ENCODE measurements at places on chromosomes 11 and 22. TPM values are rescaled to one million over a fixed set of nuclear protein-coding genes. Genes with fewer than 3 reads are reported as not detected.

Gene RAB39A
- not detected for total RNA-seq

Gene OR4C12
- not detected for total RNA-seq

Gene GPR152
- not detected for total RNA-seq

Gene PGA5
- total RNA-seq, result not detected

Gene DEFB108B
- not detected for total RNA-seq

Gene OR10S1
- total RNA-seq, result not detected

Gene NAV2
- 19.9 TPM for total RNA-seq

Gene OR51B6
- total RNA-seq, result not detected

Gene CLCF1
- total RNA-seq, result 3.9 TPM

Gene LRP5
- total RNA-seq, result 52.1 TPM

Gene CRACR2B
- 1.9 TPM for total RNA-seq

Gene OR8J1
- not detected for total RNA-seq

Gene IGF2
- total RNA-seq, result 0.11 TPM

Gene AASDHPPT
- total RNA-seq, result 43.9 TPM

Gene FAM111B
- 22.4 TPM for total RNA-seq

Gene PRG3
- total RNA-seq, result not detected

Gene ELFN2
- total RNA-seq, result 0.25 TPM

Gene CALCA
- not detected for total RNA-seq

Gene APOBEC3H
- total RNA-seq, result not detected

Gene CCDC157
- total RNA-seq, result 2.5 TPM

Gene TTC9C
- 30.0 TPM for total RNA-seq

Gene C11orf42
- not detected for total RNA-seq

Gene PRRG4
- total RNA-seq, result 0.12 TPM

Gene OR5A1
- total RNA-seq, result not detected

Gene NTM
- 82.5 TPM for total RNA-seq

Gene MCHR1
- 0.50 TPM for total RNA-seq

Gene MS4A6E
- not detected for total RNA-seq

Gene MYEOV
- 0.62 TPM for total RNA-seq

Gene LMF2
- total RNA-seq, result 48.0 TPM

Gene OR51F2
- not detected for total RNA-seq

Gene PVALB
- total RNA-seq, result not detected

Gene PKNOX2
- total RNA-seq, result 0.37 TPM

Gene MN1
- total RNA-seq, result under 0.01 TPM

Gene WT1
- 6.9 TPM for total RNA-seq

Gene ZDHHC13
- 22.9 TPM for total RNA-seq

Gene DRD4
- total RNA-seq, result not detected

Gene TMPRSS13
- total RNA-seq, result under 0.01 TPM

Gene C11orf16
- total RNA-seq, result not detected

Gene FAM181B
- not detected for total RNA-seq

Gene TEAD1
- total RNA-seq, result 102 TPM

Gene CTSW
- 0.12 TPM for total RNA-seq

Gene C22orf23
- 0.62 TPM for total RNA-seq

Gene KRTAP5-7
- 0.11 TPM for total RNA-seq

Gene CFAP300
- 7.9 TPM for total RNA-seq
